ENCODE measurements at places on chromosomes 12 and 14. TPM values are rescaled to one million over a fixed set of nuclear protein-coding genes. Genes with fewer than 3 reads are reported as not detected.

DNA sequence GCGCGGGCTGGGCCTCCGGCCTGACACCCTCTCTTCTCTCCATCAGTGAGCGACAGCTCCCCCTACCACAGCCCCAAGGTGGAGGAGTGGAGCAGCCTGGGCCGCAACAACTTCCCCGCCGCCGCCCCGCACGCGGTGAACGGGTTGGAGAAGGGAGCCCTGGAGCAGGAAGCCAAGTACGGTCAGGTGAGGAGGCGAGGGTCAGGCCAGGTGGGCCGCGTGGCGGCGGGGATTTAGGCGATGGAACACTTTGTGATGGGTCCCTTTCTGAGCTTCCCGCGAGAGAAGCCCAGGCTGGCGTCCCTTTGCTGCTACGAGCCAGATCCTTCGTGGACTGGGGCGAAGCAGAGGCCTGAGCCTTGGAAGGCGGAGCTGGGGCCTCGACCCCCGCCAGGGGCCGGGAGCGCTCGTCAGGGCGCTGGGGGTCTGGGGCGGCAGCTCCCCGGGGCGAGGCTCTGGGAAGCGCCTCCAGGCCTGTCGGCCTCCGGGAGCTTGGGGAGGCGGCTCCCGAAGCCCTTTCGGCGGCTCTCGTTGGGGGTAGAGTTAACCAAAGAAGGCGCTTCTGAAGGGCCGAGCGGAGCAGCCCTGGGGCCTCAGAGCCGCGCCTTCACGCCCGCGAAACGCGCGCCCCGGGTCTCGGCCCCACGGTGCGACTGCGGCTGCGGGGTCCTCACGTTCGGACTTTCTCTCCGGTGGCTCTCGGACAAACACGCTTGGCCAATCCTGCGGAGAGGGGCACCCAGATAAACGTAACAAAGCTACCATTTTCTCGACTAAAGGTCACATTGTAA lies 5.0 kb downstream of the PAX9 start:
- DNase-seq, result no peak

Gene KRT79
- total RNA-seq, result 130 TPM

Gene TRIM9
- total RNA-seq, result 0.76 TPM

DNA sequence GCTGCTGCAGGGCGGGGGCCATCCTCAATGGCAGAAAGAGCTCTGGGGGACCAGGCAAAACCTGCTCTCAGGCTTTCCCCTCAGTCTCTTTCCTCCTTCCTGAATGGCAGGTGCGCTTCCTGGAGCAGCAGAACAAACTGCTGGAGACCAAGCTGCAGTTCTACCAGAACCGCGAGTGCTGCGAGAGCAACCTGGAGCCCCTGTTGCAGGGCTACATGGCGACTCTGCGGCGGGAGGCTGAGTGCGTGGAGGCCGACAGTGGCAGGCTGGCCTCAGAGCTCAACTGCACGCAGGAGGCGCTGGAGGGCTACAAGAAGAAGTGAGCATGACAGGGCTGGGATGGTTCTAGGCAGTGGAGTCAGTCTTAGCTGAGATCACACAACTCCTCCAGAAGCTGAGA lies 22.9 kb upstream of the KRT83 start:
- no peak for DNase-seq

Gene SMIM41
- total RNA-seq, result not detected

Gene TSHR
- total RNA-seq, result 1.1 TPM

GRCh38 chr14:28151926-28152325 lies 614.7 kb upstream of the FOXG1 start:
- DNase-seq, result no peak

DNA sequence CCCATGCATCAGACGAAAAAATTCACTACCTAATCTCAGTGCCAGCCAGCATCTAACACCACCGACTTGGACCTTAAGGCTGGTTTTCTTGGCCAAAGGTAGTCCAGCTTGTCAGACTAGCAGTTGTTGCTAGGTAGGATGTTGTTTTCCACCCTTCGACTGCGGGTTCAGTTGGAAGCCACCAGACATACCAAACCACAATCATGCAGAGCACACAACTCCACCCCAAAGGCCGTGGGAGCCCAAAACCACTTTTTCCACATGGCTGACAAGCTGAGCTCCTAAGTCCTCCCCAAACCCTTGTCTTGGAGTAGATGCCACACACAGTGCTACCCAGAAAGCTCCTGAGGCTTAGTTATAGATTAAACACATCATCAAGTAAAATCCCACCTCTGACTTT lies 46.8 kb downstream of the LRIG3 start:
- no peak for DNase-seq

DNA sequence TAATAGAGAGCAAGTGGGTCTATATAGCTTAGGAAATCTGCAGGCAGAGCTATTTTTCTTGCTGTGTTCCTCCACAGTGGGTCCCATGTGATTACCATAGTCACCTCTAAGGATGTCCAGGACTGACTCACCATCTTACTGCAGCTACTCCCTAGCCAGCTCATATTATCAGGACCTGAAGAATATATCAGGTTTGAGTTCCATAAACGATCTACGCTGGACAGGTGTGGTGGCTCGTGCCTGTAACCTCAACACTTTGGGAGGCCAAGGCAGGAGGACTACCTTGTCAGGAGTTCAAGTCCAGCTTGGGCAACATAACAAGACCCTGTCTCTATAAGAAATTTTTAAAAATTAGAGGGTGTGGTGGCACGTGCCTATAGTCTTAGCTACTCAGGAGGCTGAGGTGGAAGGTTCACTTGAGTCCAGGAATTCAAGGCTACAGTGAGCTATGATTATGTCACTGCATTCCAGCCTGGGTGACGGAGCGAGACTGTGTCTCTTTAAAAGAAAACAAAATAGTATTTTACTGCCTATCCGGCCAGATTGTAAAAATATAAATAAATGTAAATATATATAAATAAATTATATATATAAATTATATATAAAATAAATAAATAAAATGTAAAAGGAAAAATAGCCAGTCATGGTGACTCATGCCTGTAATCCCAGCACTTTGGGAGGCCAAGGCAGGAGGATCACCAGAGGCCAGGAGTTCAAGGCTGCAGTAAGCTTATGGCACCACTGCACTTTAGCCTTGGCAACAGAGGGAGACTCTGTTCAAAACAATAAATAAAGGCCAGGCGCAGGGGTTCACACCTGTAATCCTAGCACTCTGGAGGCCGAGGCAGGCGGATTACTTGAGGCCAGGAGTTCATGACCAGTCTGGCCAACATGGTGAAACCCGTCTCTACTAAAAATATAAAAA lies 6.9 kb upstream of the SPRYD4 start:
- no peak for DNase-seq

DNA sequence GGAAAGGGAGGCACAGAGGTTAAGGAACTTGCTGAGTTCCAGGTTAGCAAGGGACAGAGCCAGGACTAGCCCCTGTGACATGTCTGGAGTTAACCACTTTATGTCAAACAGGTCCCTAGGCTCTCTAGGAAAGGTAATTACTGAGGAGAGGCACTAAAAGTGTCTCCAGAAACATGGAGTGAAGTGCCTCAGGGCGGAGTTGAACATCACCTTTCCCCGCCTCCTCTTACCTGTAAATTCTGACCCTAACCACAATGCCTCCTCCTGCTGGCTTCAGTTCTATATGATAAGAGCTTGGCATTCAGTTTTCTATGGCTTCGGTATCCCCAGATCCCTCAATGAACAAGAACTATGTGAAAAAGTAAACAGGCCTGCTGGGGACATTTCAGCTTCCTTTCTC lies 18.1 kb downstream of the RPH3A start:
- DNase-seq, result no peak

Gene PCED1B
- total RNA-seq, result 3.0 TPM

GRCh38 chr12:120140603-120141002 lies 24.1 kb upstream of the RAB35 start:
- DNase-seq, result no peak

- no peak for DNase-seq
Measured at GRCh38 chr14:56210571-56210970, 92.4 kb downstream of the PELI2 start.

DNA sequence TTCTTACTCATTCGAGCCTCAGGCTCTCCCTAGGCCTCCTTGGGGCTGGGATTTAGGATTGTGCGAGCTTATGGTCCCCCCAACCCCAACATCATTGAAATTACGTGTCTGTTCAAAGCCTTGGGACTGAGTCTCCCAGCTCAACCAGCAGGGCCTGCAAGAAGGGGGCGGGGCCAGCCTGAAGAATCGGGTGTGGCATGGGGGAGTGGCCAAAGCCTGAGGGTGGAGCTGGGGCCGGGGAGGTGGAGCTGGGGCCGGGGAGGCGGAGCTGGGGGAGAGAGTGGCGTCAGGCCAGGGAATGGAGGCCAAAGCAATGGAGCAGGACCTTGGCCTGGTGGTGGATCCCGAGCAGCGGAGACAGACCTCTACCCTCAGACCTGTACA lies 24.3 kb upstream of the HSPB8 start:
- no peak for DNase-seq

- DNase-seq, result no peak
Measured at GRCh38 chr12:98719515-98720504, 74.7 kb downstream of the APAF1 start.

DNA sequence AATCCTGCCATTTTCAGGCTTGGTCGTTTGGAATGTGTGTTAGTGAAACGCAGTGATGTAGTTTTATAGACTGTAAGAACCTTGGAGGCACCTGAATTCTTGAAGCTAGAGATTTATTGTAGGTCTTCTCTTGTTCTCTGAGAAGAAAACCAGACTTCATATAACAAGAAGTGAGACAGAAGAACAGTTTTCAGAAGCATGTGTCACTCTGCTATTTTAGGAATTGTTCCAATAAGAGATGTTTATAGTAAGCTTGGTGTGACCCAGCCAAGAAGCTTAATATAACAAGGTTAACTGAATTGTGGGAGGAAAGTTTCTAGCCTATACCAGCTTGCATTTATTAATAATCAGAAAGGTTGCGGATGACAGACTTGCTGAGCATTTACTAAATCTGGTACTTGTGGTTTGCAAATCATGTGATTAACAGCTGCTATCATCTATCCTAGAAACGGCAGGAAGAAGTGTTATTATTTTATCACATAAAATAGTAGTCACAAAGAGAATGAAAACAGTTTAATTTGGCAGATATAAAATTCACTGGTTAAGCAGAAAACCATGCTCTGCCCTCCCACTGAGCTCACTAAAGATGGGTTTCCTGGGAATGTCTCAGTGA lies 49.2 kb upstream of the BCAT1 start:
- no peak for DNase-seq

GRCh38 chr14:55120571-55121495 lies 8.2 kb upstream of the LGALS3 start:
- no peak for DNase-seq

DNA sequence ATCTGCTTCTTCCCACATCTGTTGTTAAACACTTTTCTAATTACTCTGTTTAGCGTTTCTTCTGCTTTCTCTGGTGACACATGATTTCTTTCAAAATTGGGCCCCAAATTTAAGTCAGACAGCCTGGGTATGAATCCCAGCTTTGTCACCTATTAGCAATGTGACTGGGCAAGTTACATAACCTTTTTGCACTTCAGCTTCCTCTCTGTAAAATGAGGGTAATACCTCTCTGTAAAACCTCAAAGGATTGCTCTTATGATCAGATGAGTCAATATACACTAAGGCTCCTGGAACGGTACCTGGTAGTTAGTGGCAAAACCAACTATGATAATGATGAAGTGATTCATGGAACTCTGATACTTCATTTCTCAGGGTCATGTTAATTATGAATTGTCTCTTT lies 33.0 kb downstream of the E2F7 start:
- DNase-seq, result no peak

Gene PDE3A
- total RNA-seq, result 3.2 TPM

Gene KCNMB4
- 3.9 TPM for total RNA-seq

Gene NANOG
- total RNA-seq, result 0.12 TPM

Gene AKAP3
- 1.3 TPM for total RNA-seq

DNA sequence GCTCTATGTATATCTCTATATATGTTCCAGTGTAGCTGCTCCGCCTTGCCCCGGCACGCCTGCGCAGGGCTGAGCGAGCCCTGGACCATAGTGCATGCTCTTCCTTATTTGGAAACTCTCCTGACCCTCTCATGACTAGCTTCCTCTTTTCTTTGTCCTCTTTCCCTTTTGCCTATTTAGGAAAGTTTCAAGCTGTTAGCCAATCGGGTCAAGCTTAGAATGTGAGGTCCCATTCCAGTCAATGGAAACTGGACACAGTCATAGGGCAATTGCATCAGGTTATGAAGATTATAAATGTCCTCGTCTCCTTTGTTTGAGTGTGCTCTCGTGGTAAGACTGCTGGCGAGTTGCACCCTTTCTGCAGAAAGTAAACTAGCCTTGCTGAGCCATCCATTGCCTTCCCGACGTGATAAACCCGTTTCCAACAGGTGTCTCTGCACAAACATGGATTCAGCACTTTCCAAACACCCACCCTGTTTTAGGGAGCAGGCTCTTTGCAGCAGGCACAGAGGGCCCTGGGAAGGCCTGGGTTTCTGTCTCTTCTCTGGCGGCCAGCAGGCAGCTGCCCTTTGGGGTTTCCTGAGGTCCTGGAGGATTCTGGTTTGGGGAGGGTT lies 30.9 kb downstream of the CCDC92 start:
- peak; percentile 54 for DNase-seq

DNA sequence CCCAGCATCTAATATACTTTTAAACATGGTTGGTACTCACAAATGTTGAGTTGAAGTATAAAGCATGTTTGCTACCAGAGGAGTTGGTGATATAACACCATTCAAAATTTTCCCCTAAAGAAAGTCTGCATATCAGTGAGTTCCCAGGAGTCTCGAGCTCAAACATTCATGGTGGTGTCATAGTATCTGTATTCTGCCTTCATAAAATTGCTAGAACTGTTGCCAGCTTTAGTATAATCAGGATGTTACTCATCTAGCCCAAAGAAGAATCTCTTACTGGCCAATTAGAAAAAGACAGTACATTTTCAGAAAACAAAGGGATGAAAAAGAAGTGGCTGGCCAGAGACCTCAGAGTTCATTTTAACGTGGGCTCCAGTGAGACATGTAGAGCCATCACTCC lies 374.7 kb downstream of the KCNH5 start:
- DNase-seq, result no peak

DNA sequence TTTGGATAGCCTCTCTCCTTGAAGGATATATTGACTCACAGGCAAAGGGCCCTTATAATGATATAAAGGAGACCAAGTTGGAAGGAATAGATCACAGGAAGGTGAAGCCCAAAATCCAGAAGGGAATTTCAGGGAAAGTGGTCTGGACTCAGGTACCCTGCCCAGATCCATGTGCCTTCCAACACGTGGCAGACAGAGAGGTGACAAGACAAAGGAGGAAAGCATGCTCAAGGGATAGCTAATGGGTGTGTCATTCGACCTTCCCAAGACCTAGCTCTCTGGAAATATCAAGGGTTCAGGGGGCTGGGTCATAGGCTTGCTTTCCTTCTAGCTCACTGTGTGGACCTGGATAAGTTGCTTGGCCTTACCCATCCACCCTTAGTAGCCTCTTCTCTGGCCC lies 214.3 kb downstream of the ZFP36L1 start:
- DNase-seq, result no peak

Gene FOXM1
- total RNA-seq, result 6.5 TPM

- no peak for DNase-seq
Measured at GRCh38 chr12:109255377-109255776, 53.7 kb downstream of the FOXN4 start.

Measured in lower leg skin (tissue), 4 donors.